ENCODE measurements at places on chromosomes 13 and 19.

- DNase-seq, result no peak
Measured at GRCh38 chr19:57438925-57439324, 3.8 kb downstream of the ZNF749 start.

- DNase-seq, result no peak
Measured at GRCh38 chr13:112880221-112880641, 88.8 kb upstream of the MCF2L start.

DNA sequence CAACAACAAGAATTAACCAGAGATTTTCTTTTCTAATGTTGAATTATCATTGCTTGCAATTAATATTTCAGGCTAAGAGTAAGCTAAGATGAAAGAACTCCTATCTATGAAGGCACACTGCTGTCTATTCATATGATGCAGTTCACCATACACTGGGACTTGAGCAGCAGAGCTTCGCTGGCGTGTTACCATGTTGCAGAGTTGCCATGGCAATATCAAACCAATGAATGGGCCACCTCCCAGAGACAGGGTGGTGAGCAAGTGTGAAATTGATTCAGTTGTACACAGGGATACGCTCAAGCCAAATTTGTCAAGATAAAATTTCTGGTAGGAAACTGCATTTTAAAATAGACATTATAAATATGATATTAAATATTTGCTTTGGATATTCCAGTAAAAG lies 69.3 kb upstream of the MYO16 start:
- DNase-seq, result no peak

DNA sequence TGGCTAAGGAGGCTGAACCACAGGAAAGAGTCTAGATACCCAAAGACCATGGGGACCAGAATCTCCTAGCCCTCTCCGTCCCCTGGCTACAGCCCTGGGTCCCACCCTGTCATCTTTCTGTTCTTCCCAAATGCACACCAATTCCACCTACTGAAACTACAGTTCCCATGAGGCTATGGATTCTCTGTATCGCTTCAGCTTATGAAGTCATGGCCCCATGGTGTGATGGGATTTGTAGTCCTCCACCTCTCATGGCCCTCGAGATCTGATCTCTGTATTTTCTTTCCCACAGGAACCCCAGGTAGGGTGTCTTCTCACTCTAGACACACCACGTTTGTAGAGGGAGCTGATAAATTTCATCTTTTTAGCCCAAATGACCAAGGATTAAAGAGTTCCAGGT lies 11.8 kb downstream of the PTPRH start:
- DNase-seq, result no peak
